ENCODE measurements at places on chromosomes 2 and 18.

- no peak for DNase-seq
Observed at GRCh38 chr2:1886405-1886992, 142.2 kb upstream of the PXDN start.

DNA sequence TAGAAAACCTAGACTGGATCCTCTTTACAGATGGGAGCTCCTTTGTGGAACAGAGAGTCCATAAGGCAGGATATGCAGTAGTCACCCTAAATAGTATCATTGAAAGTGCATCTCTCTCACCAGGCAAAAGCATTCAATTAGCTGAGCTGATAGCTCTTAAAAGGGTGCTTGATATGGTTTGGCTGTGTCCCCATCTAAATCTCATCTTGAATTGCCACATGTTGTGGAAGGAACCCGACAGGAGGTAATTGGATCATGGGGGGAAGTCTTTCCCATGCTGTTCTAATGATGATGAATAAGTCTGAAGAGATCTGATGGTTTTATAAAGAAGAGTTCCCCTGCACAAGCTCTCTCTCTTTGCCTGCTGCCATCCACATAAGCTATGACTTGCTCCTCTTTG is 96.2 kb upstream of the RMP24 start:
- DNase-seq, result no peak

DNA sequence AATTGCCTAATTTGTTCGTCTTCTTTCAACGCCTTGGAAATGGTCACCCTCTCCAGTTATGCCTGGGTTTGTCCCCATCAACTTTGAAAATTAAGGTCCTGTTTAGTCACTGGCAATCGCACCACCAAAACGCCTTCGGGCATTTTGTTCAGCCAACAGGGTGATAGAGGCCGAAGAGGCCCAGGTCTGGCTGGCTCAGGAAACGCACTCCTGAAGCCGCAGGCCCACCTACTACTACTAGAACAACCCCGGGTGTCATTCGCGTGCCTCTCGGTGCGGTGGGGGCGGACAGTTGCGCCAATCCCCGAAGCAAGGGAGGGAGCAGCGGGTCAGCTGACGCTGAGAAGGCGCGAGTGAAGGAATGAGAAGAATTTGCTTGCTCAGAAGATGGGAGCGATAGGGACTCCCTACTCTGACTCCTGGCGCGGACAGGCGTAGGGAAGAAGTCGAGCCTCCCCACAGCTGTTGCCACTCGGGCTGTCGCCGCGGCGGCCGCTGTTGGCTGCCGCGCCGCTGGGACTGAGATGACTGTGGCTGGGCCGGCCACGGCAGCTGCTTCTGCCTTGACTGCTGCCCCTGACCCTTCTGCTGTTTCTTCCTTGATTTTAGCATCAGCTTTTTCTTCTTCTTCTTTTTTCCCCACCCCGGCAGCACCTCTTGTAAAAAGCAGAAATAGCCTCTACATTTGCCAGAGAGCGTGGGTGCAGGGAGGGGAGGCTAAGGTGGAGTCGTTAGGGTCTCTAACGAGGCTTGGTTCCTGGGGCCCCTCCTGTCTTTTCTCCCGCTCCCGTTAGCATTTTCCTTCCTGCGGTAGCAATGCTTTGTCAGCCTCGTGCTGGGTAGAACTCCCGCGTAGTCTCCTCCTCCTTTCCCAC is 387.6 kb downstream of the FIGN start:
- DNase-seq, result peak; percentile 99

GRCh38 chr2:149928011-149928410 is 340.4 kb upstream of the MMADHC start:
- no peak for DNase-seq

DNA sequence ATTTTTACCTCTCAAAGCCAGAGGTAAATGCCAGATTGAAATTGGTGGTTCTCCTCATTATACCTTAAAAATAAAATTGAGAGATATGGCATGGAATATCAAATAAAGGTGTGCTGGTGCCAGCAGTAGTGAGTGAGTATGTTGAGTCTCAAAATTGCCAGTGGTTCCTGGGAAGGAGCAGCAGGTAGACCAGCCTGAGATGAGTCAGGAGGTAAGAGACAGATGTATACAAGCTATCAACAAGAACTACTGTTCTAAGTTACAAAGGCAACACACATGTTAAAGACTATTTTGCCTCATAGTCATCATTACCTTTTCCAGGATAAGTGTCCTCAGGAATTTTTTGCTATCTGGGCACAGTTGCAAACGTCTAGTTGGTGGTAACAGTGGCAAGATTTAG is 1.3 kb upstream of the UPP2 start:
- DNase-seq, result no peak

- DNase-seq, result no peak
Observed at GRCh38 chr2:232406556-232407310, at the start of gene ALPG. Gene ALPG (plus strand): TSS chr2:232406844. CDS start chr2:232406895, 51 bp downstream.

DNA sequence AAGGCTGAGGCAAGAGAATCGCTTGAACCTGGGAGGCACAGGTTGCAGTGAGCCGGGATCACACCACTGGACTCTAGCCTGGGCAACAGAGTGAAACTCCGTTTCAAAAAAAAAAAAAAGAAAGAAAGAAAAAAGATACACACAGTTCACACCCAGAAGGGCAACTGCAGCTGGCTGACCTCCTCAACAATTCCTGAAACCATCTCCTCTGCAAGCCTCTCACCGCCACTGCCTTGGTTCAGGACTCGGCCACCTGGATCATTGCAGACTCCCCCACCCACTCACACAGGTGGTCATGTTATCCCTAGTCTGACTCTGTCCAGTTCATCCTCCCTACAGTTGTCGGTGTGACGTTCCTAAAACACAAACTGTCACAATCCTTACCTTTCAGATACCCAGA is 2.2 kb downstream of the CYS1 start:
- DNase-seq, result no peak
